ENCODE measurements at places on chromosomes 6 and 20. TPM values are rescaled to one million over a fixed set of nuclear protein-coding genes. Genes with fewer than 3 reads are reported as not detected.

The SLC52A3 gene
- 247 TPM for total RNA-seq

The ZNF165 gene
- 17.9 TPM for total RNA-seq

The TP53INP2 gene
- total RNA-seq, result 35.3 TPM

The PSMF1 gene
- 380 TPM for total RNA-seq

The BTN1A1 gene
- 0.31 TPM for total RNA-seq

- DNase-seq, result no peak
These were observed 103.5 kb upstream of the PTPRT start for GRCh38 chr20:43293068-43293786.

DNA sequence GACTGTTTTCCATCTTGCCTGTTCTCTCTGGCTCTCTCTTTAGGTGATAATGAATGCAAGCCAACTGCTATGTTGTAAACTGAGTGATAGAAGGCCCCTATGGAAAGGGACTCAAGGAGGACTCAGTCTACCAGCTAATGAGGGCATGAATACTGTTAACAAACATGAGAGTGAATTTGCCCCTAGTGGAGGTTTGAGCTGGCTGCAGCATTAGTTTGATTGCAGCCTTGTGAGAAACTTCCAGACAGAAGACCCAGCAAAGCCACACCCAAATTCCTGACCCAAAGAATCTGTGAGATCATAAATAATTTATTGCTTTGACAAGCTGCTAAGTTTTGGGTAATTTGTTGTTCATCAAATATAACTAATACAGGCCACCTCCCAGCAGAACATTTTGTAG is 50.0 kb upstream of the PLCB1 start:
- no peak for DNase-seq

DNA sequence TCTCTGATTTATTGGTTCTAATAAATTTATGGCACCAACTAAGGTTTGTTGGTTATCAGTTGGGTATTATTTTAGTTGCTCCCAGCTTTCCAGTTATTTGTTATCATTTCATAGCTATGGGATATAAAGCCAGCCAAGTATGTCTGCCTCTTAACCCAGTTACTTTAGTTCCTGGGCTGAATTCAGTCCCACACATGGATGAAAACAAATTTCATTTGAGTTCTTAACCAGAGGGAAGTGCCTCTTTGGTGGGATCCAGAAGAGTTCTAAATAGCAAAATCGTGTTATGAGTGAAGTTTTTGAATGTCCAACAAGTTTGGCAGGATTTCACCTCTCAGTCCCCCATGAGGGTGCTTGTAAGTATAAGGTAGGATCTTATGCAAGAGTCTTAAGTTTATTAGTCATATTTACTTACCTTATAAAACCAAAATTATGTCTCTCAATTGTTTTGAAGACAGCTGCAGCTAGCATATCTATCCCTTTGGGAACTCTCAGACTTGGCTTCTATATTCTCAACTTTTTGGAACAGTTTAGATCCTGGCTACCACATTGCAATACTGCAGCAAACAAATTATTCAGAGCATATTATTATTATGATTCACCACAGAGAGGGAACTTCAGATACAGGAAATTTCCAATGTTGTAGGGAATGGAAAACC is 683.6 kb downstream of the BCKDHB start:
- DNase-seq, result no peak

DNA sequence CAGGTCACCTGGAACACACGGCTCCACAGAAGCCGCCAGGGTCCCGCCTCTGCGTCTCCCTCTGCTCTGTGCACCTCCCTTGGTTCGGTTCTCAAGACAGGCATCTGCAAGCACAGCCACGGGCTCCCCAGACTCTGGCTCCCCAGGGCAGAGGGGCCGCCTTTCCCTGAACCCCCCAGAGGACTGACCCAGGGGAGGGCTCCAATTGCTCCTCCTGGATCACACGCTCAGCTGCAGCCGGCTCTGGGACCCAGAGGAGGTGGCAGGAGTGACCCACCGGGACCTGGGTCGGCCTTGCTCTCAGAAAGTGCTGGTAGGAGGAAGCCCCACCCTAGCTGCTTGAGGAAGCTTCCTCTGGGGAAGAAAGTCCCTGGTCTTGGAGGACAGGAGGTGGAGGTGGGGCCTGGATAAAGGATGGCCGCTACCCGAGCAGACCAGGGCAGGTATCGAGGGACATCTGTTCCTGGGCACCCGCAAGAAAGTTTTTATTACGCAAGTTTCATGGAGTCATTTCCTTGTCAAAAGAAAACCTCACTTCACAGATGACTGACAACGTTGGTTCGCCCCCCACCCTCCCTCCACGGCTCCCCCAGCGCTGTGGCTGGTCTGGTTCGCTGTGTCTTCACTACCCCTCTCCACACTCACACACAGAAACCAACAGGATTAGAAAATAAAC is 103.9 kb upstream of the AFDN start:
- DNase-seq, result no peak

DNA sequence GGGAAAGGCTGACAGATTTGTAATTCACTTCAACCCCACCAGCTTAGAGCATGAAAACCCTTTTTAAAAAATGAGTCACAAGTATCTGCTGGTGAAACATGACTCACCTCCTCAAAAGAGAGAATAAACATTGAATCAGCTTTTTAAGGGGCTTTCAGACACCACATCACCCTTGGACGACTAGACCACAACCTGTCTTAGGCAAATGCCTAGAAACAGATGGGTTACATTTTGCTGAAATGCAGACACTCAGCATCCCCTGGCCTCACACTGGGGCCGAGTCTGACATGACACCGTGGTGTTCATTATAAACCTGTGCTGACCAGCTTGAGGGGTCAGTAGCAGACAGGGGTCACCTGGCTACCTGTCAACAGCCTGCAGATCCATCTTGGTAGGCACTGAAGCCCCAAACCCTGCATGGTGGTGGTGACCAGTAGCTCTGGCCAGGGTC is 175.3 kb upstream of the CST7 start:
- DNase-seq, result peak; percentile 9

- DNase-seq, result peak; percentile 56
These were observed 85.4 kb upstream of the PRSS16 start for GRCh38 chr6:27161946-27162603.

DNA sequence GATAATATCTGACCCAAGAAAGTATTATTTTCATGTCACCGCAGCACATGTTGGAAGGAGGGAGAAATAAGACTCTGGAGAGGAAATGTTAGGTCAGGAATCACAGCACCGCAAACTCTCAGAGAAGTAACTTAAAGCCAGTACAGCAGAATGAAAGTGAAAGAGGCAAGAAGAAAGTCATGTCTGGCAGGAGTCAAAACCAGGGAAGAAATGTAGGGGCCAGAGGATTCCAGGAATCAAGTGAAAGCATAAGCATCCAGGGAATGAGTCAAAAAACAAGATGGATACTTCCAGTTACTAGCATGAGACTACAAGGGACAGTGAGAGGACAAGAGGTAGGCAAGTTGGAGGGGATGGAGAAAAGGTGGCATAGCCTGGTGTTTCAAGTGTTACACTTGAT is 80.4 kb downstream of the AK9 start:
- no peak for DNase-seq

GRCh38 chr6:20707870-20708269 is 173.6 kb downstream of the CDKAL1 start:
- no peak for DNase-seq

- DNase-seq, result no peak
These were observed 178.9 kb downstream of the SASH1 start for GRCh38 chr6:148521586-148521985.

GRCh38 chr6:105459049-105459448 is 56.2 kb upstream of the PREP start:
- DNase-seq, result no peak

- no peak for DNase-seq
These were observed 51.7 kb downstream of the CNKSR3 start for GRCh38 chr6:154458565-154459470.

GRCh38 chr6:136544326-136544725 is 5.9 kb downstream of the MAP7 start:
- no peak for DNase-seq

GRCh38 chr6:14969126-14969525 is 276.7 kb upstream of the JARID2 start:
- DNase-seq, result no peak

- no peak for DNase-seq
These were observed 74.5 kb upstream of the TMEM181 start for GRCh38 chr6:158485431-158485830.

GRCh38 chr6:83722876-83723275 is 14.0 kb upstream of the SNAP91 start:
- no peak for DNase-seq

GRCh38 chr6:135534773-135535380 is 37.3 kb upstream of the AHI1 start:
- DNase-seq, result no peak

DNA sequence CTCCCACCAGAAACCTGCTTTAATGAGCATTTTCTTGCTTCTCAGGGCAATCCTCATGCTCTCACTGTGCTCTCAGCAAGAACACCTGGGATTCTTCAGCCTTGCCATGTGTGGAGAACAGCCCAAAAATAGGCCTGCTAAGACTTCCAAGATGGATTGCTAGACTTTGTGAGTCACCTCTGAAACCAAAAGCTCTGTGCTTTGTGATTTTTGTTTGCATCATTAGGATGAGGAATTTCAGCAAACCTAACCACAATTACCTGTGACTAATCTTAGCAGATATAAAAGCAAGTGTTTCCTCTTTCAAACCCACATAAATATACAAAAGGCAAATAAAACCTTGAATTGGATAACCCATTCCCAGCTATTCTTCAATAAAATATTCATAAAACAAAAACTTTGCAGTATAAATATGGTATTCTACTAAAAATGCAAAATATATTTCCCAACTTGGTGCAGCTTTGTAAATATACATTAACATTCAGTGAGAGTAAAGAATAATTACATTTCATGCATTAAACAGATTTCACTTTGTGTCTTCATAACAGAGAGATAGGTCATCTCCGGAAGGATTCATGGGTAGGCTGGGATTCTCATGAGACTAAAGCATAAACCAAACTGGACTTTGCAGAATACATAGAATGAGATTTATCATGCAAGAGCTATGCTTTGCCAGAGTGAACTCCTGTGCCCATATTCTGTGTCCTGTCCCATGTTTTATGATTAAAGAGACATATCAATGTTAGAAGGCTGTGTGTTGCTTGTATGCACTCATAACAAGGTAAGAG is 33.5 kb downstream of the TPBG start:
- no peak for DNase-seq

GRCh38 chr20:45783656-45784294 is 7.9 kb downstream of the WFDC3 start:
- DNase-seq, result peak; percentile 64

GRCh38 chr20:37363221-37364012 is 17.5 kb downstream of the SRC start:
- DNase-seq, result no peak

DNA sequence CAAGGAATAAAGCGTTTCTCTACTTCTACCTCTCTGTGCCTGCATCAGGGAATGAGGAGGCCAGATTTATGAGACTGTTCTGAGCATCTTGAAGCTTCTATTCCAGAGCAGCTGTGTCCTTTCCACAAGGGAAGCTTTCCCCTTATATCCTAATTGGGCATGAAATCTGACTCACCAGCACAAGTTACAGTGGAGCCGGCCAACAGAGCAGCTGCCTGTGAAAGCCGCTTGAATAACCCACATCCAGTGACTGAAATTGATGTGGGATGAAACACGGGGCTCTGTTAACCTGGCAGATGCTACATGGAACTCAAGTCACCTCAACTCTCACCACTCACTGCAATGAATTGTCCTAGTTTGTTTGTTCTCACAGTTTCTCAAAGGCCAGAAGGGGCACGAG is 400.3 kb downstream of the TFAP2A start:
- DNase-seq, result no peak

Measured in testis (tissue), 5 donors.